ENCODE measurements at places on chromosomes 16 and 17.

- DNase-seq, result no peak
These were observed 221.0 kb upstream of the CDH13 start for GRCh38 chr16:82405736-82406135.

DNA sequence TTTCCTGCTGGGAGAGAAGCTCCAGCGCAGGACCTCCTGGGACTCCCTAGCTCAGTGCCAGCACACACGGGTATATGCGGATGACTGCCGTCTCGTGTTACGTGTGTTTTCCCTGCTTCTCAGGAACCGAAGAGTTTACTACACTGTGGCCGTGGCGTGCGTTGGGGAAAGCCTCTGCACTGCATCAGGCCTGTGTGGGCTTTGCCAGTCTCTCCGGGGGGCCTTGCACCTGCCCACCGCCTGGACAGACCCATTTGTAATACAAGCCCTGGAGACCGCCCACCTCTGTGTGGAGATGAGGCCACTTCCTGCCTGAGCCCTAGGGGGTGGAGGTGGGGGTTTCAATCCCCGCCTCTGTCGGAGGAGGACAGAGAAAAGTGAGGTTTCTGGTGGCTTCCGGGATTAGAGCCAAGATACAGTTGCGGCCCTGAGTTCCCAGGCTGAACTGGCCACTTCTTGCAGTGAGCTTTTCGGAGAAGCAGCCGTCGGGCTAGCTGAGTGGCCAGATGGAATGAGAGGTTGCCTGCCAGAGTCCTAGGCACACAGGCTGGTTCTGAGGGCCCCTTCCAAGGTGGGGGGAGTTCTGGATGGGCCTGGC is 43.4 kb upstream of the GSE1 start:
- DNase-seq, result no peak

GRCh38 chr16:9824200-9825068 is 357.8 kb downstream of the GRIN2A start:
- no peak for DNase-seq

DNA sequence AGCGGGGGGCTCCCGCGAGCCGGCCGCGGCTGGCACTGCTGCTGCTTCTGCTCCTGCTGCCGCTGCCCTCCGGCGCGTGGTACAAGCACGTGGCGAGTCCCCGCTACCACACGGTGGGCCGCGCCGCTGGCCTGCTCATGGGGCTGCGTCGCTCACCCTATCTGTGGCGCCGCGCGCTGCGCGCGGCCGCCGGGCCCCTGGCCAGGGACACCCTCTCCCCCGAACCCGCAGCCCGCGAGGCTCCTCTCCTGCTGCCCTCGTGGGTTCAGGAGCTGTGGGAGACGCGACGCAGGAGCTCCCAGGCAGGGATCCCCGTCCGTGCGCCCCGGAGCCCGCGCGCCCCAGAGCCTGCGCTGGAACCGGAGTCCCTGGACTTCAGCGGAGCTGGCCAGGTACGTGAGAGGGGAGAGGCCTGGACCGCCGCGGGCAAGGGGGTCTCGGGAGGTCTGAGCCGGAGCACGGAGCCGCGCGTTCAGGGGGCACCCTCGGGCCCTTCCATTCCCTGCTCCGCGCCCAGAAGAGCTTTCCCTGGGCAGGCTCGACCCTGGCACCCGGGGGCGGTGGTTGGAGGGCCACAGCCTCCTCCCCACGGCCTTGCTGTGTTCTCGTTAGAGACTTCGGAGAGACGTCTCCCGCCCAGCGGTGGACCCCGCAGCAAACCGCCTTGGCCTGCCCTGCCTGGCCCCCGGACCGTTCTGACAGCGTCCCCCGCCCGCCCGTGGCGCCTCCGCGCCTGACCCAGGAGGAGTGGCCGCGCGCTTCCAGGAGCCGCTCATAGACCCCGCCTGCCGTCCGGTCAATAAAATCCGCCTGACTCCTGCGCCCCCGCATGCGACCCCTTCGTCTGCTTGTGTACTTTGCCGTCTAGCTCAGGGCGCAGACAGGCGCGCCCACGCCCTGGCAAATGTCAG is 591 bp downstream of the NPW start:
- no peak for DNase-seq

DNA sequence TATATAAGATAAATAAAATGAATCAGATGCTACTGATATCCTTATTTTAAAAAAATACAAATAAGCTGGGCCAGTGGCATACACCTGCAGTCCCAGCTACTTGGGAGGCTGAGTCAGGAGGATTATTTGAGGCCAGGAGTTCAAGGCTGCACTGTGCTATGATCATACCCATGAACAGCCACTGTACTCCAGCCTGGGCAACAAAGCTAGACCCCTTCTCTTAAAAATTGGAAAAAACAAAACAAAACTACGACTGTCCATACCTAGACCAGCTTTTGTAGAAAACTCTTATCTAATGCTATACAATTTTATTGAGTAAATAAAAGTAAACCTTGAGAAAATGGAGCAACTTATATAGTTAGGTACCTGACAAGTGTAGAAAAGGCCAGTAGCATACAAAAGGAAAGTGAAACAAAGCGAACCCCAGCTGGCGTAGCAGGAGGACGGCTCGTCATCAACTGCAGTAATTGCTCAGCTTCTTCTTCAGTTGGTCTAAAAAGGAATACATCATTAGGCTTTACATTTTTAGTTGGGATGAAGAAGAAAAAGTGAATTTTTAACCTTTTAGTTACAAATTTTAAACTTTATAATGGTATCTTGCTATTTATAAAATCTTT is 23.6 kb downstream of the INTS2 start:
- DNase-seq, result no peak

GRCh38 chr16:81026429-81026828 is 9.2 kb upstream of the ATMIN start:
- DNase-seq, result no peak

- no peak for DNase-seq
These were observed 2.0 kb downstream of the CCDC102A start for GRCh38 chr16:57534337-57534880.

DNA sequence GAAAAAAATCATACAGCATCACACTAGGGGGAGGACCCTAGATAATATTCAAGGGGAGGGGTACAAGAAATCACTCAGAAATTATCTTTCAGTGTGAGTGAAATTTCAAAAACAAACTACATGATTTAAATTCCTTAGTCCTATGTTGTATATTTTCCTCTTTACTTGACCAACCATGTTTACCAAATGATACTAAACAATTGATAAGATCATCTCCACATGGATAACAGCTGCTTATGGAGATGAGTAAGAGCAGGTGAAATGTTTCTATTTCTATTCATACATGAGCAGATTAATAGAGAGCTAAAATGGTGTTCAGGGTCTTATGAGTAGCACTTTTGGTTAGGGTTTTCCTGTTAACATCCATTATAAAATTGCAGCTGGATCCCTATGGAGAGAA is 7.3 kb upstream of the VAT1L start:
- DNase-seq, result no peak

- DNase-seq, result no peak
These were observed 37.8 kb downstream of the MSI2 start for GRCh38 chr17:57294101-57294500.

- no peak for DNase-seq
These were observed 5.4 kb upstream of the PNPO start for GRCh38 chr17:47935961-47936360.

- no peak for DNase-seq
These were observed 22.5 kb downstream of the RAB11FIP4 start for GRCh38 chr17:31413874-31414549.

DNA sequence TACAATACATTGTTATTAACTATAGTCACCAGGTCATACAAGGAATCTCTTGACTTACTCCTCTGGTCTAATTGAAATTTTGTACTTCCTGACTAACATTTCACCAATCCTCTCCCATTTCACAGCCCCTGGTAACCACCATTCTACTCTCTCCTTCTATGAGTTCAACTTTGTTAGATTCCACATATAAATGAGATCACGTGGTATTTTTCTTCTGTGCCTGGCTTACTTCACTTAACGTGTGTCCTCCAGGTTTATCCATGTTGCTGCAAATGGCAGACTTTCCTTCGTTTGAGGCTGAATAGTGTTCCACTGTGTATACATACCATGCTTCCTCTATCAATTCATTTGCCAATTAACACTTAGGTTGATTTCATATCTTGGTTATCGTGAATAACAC is 128.5 kb downstream of the CHD9NB start:
- no peak for DNase-seq

DNA sequence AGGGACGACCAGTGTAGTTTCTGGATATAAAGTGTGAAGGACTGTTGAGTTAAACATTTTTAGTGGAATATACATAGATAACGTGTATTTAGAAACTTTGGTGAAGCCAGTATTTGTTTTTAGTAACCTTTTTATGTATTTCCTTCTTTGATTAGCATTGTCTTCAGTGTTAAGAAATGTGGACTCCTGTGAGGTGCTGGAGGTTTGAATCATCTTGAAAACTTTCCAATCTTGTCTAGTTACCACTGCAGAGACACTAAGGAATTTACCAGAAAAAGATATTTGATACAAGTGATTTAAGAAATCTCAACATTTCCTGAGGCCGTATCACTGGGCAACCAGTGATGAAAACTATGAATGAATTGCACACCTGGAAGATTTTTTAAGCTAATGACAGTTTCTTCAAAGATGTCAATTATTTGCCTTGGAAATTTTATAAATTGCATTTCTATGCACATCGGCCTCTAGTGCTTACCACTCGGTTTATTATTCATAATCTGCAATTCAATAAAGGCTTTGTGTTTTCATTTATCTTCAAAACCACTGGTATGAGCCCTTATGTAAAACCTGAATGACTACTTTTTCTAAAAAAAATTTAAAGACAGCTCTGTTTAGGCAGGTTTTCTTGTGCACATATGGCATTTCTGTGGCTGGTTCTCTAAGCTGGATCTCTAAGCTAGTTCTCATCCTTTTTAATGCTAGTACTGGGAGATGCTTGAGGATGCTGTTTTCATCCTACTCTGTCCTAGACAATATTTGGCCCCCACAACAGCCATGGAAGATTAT is 31.4 kb upstream of the ADCY7 start:
- DNase-seq, result no peak

GRCh38 chr17:8965394-8966168 is at the start of gene PIK3R5:
PIK3R5 (minus strand) TSS chr17:8965707; CDS start chr17:8911494, 54,213 bp downstream.
- DNase-seq, result no peak

DNA sequence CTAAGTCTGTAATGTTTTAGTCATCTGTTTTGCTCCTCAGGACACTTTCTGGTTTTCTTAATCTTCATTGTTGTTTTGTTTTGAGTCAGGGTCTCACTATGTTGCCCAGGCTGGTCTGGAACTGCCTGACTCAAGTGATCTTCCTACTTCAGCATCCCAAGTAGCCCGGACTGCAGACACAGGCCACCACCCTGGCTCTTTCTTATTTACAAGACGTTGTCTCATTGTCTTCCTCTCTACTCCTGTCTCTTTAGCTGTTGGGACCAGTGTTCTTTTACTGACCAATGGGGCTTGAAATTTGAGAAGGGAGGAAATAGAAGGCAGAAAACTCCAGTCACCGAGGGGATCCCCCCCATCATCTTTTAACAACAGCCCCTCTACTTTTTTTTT is 1.2 kb downstream of the SCPEP1 start:
- DNase-seq, result no peak

Data from muscle of arm (tissue), 14 donors.